ENCODE measurements at places on chromosomes 13 and 19.

DNA sequence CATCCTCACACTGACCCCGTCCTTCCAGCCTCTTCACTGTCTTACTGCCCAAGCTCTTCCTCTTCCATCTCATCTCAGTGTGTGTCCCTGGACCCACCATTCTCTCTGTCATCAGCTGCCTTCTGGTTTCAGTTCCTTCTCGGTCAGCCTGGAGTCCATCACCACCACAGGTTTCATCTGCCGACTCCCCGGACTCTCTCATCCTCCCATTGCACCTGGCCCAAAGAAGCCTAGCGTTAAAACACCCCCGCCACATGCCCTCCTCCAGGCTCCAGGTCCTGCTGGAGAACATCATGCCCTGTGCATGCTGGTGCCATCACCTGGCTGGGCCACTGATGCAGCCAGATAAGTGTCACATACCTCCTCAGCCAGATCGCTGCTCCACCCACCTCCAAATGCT is 122.1 kb upstream of the GPR12 start:
- DNase-seq: no peak

DNA sequence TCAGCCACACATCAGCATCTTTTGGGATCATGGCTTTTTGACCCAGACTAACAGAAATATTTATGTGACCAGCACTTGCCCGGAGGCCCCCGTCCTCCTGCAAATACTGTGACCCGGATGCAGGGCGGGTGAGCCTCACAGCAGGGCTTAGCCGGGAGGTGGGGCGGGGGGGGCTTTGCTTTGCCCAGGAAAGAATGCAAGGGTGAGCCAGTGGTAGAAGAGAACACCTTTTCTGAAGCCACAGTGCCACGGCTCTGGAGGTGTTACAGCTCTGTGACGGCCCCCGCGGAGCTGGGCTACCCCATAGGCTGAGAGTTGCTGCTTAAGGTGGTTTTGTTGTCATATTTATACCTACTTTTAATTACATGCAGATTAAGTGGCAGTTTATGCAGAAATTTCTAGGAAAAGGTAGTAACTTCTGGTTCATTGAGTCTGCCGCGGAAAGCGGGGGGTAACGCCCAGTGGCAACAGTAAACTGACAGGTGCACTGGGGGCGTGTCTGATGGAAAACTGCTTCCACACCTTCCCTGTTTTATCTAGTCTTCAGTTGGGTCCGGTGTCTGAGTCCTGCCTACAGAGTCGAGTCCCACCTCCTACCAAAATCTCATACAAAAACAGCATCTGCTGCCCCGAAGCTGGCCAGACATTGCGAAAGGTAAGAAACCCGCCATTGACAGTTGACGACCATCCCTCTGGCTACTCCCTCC is 187.9 kb downstream of the TEX29 start:
- no peak for DNase-seq

- DNase-seq: no peak
Observed at GRCh38 chr13:93646245-93646644, 419.6 kb downstream of the GPC6 start.

DNA sequence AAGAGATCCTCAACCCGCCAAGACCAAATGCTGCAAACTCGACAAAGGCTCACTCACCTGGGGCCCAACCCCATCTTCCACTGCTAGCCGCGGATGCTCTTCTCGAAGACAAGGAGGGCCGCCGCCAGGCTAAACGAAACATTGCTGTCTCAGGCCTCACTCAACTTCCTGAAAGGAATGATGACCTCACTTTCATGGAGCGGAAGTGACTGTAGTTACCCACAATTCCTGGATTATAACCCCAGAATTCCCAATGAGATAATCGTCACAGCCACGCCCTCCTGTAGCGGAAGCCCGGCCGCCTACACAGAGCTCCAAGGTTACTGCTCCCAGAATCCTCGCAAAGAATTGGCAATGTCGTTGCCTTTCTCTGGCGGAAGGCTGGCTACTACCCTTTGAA is 10.5 kb upstream of the ZNF112 start:
- no peak for DNase-seq

DNA sequence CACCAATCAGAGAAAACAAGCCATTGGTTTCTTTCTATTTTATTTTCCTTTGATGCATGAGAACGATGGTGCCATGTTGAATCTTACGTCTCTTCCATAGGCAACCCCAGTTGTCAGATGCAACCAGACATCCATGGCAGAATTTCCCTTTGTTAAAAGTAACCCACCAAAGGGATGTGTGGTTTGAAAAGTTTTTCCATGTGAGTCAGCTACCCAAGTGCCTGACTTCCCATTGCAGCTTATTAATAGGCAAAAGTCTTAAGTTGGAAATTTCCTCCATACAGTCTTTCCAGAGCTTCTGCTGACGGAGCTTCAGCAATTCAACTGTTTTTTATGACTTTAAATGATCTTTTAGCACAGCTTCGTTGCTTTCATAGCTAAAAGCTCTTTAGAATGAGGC is 73.8 kb upstream of the FAM216B start:
- no peak for DNase-seq
